ENCODE measurements at places on chromosomes 5 and 9. TPM values are rescaled to one million over a fixed set of nuclear protein-coding genes. Genes with fewer than 3 reads are reported as not detected.

Gene FOXD4L5
- total RNA-seq: not detected

Gene HTR1A
- not detected for total RNA-seq

Gene TNFSF15
- total RNA-seq: not detected

Gene CDO1
- 0.98 TPM for total RNA-seq

Gene JAK2
- 3.8 TPM for total RNA-seq

Gene MOB3B
- total RNA-seq: not detected

Gene ANXA2R
- total RNA-seq: 2.8 TPM

Gene RASEF
- total RNA-seq: 1.3 TPM

Gene DCTN4
- total RNA-seq: 39.9 TPM

Gene IFNE
- 0.29 TPM for total RNA-seq

Gene OR13J1
- total RNA-seq: not detected

Gene GABBR2
- total RNA-seq: not detected

Gene CD72
- total RNA-seq: not detected

Gene PCDHGA7
- total RNA-seq: 6.1 TPM

Gene STK32A
- total RNA-seq: 0.19 TPM

Gene CTNNAL1
- 72.3 TPM for total RNA-seq

Gene C5orf63
- total RNA-seq: 2.9 TPM

Gene F2RL1
- total RNA-seq: 6.3 TPM

Gene BRIX1
- total RNA-seq: 125 TPM

Gene SLC34A3
- total RNA-seq: not detected

Gene LECT2
- total RNA-seq: not detected

Gene CCDC192
- total RNA-seq: 0.27 TPM

Gene CHSY3
- 4.0 TPM for total RNA-seq

Gene DRD1
- total RNA-seq: not detected

Gene SPINK7
- not detected for total RNA-seq

Gene COL5A1
- 11.1 TPM for total RNA-seq

Gene IL7R
- 7.3 TPM for total RNA-seq

Gene PCDHGB2
- 1.9 TPM for total RNA-seq

Gene CCL27
- 0.23 TPM for total RNA-seq

Gene NMRK1
- 3.3 TPM for total RNA-seq
